ENCODE measurements at places on chromosomes 5 and 9.

DNA sequence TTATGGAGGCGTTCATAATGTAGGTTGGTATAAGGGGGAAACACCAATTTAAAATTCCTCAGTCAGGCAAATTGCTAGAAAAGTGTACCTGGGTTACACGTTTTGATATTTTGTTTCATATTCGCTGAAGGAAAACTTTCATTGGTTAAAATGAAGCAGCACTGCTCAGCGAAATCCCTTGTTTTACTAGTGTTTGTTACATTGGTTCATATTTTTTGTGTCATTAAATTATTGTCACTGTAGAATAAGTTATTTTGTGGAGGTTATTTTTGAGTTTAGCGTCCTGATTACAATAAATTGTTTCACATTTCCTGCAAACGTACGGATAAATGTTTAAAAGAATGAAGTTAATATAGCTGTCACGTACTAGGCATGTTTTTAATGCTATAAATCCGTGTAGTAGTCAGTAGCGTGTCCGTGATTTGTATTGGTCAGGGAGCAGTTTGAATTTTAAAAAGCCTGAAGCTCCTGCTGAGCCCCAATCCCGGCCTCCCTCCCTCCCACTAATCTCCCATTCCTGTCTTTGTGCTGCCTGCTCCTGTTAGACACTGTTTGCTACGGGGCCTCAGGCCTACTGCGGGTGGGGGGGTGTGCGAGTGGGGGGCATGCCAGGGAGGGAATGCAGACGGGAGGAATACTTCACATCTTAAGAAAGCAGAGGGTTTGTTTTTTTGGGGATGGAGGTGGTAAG lies 2.0 kb downstream of the NIPBL start:
- no peak for DNase-seq

- DNase-seq, result no peak
These were observed 140.5 kb upstream of the TARS1 start for GRCh38 chr5:33300209-33300742.

DNA sequence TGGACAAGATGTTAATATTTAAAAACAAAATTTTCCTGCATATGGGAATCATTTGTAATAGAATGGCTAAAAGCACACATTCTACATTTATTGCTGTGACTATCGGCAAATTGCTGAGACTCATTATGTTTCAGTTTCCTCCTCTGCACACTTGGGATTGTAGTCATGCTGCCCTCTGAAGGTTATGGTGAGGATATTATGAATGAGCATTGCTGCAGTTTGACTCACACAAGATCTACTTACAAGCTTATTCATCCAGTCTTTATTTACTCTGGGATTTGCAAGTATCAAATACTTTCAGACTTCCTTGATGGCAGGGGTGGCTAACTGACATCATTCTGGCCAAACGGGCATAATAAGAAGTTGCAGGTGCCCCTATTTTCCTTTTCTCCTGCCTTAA lies 9.5 kb upstream of the NFIL3 start:
- DNase-seq, result no peak

DNA sequence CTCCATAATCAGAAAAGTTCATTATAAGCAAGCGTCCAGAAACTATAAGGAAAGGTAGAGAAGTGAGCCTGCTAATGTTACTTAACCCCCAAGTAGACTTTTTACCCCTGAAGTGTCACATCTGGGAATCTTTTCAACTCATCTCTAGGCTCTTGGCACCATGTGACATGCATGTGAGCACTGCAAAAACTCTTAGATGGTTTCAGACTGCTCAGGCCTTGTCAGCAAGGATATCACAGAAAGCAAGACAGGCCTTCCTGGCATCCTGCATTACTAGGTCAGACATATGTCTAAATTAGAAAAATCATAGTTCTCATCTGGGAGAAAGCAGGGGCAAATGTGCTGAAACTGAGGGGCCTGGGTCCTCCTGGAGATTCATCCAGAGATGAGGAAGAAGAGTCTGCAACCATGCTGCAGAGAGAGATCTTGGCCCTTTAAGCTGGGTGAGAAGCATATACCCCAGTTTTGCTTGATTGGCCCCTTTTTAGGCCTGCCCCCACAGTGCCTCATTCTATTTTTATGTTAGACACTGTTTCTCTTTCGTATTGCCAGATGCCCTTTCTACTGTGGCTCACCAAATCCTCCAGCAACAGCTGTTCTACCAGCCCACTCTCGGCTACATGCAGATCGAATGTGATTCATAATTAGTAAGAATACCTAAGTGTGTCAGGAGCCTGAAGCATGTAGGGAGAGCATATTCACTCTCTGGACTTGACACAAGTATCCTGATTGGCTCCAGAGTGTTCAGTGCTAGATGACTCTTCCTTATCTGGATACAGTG lies 19.0 kb downstream of the TMEM8B start:
- no peak for DNase-seq

GRCh38 chr5:95784514-95785302 lies 37.8 kb downstream of the GLRX start:
- no peak for DNase-seq

- no peak for DNase-seq
These were observed 4.8 kb upstream of the FAM240B start for GRCh38 chr9:38724754-38725153.

Data from memory B cell (primary cell).